Right hindlimb (tissue), 1 donor: ENCODE measurements at places on chromosomes 16 and 17.

- no peak for DNase-seq
These were observed 40.1 kb downstream of the SKAP1 start for GRCh38 chr17:48389903-48390302.

DNA sequence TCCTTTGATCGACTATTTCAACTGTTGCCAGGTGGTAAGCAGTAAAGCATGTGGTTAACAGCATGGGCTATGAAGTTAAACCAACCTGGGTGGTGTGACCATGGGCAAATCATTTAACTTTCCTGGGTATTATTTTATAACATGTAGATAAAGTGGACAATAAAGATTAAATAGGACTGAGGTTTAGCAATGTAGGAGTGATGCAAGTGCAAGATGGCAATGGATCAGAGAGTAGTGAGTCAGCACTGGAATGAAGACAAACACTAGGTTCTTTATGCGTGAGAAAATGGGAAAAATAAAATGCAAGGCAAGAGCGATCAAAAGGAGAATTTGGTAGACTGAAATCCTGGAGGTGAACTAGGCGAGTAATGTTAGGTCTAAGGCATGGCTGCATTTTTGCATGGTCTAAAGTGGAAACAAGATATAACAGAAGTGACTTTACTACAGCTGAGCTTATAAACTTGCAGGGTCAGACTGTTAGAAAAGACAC is 222.4 kb upstream of the AXIN2 start:
- DNase-seq: no peak

- DNase-seq: no peak
These were observed 459.5 kb upstream of the GOT2 start for GRCh38 chr16:59193637-59194036.

GRCh38 chr17:15436473-15437302 is 30.7 kb downstream of the CDRT4 start:
- DNase-seq: peak; percentile 62

DNA sequence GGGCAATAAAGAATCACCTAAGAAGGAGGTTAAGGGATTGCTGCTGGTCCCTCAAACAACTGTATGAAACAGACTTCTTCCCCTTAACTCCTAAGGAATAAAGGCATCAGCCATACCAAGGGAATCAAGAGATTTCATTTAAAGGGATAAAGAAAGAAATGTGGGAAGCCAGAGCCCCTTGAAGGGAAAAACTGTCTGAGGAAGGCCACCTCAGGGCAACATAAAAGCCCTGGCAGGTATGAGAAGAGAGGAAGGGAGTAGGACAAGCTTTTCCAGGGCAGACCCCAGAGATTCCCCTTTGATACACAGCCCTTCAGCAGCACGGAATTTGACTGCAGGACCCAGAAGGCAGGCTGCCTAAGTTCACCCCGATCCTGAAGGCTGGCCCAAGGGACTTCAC is 43.5 kb downstream of the COG7 start:
- no peak for DNase-seq

GRCh38 chr17:797236-797840 is 15.2 kb downstream of the MRM3 start:
- no peak for DNase-seq
